ENCODE measurements at places on chromosomes 5 and 9. TPM values are rescaled to one million over a fixed set of nuclear protein-coding genes. Genes with fewer than 3 reads are reported as not detected.

The DMRT2 gene
- not detected for total RNA-seq

The LCN9 gene
- not detected for total RNA-seq

The SPACA9 gene
- total RNA-seq, result 6.2 TPM

The AGXT2 gene
- total RNA-seq, result not detected

The SPZ1 gene
- total RNA-seq, result not detected

GRCh38 chr9:5587024-5587423, 41.9 kb upstream of the RIC1 start:
- DNase-seq, result peak; percentile 91
- H3K27ac ChIP-seq, result peak overlapping the region; percentile 93
- H3K4me1 ChIP-seq, result peaks cover 38% of the 10 kb centered on the region
- H3K36me3 ChIP-seq, result no peaks in the 10 kb centered on the region
- H3K27me3 ChIP-seq, result no peaks in the 10 kb centered on the region

GRCh38 chr5:93993161-93993560, 251.8 kb upstream of the POU5F2 start:
- peaks cover 5% of the 10 kb centered on the region for H3K4me1 ChIP-seq
- DNase-seq, result no peak
- H3K27me3 ChIP-seq, result no peaks in the 10 kb centered on the region
- no peak overlapping the region for H3K27ac ChIP-seq
- no peaks in the 10 kb centered on the region for H3K36me3 ChIP-seq

- no peak overlapping the region for H3K27ac ChIP-seq
- no peaks in the 10 kb centered on the region for H3K27me3 ChIP-seq
- no peak for DNase-seq
- no peak overlapping the region for H3K4me3 ChIP-seq
- H3K4me1 ChIP-seq, result peaks cover 2% of the 10 kb centered on the region
- H3K36me3 ChIP-seq, result no peaks in the 10 kb centered on the region
These were observed 29.9 kb downstream of the SERINC5 start for GRCh38 chr5:80225934-80226326.

DNA sequence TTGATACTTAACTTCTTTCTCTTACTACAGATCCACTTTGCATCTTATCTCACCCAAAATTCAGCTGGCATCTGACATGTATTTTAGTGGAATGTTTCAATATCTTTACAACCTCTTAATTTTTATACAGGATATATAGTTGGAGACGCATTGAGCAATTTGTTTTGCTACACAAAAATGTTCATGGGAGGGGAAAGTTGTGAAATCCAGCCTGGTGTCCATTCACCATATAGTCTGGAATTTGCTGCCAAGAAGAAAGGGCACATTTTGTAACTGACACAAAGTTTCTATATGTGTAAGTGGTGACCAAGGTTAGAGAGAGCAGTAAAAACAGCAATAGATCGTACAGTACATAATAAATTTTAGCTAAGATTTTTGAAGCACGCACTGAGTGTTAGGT, 14.0 kb upstream of the CHD1 start:
- DNase-seq, result peak; percentile 22
- peaks cover 36% of the 10 kb centered on the region for H3K4me1 ChIP-seq
- no peaks in the 10 kb centered on the region for H3K36me3 ChIP-seq
- no peak overlapping the region for H3K4me3 ChIP-seq

GRCh38 chr9:119736491-119737454, 367.5 kb upstream of the BRINP1 start:
- no peaks in the 10 kb centered on the region for H3K27me3 ChIP-seq
- no peak overlapping the region for H3K4me3 ChIP-seq
- DNase-seq, result no peak
- no peaks in the 10 kb centered on the region for H3K4me1 ChIP-seq
- H3K27ac ChIP-seq, result no peak overlapping the region

- no peaks in the 10 kb centered on the region for H3K27me3 ChIP-seq
- no peak for DNase-seq
- H3K27ac ChIP-seq, result no peak overlapping the region
- no peak overlapping the region for H3K4me3 ChIP-seq
- H3K4me1 ChIP-seq, result no peaks in the 10 kb centered on the region
These were observed 518.6 kb downstream of the TLE4 start for GRCh38 chr9:80090317-80090716.

- peak overlapping the region; percentile 37 for H3K27ac ChIP-seq
- peak; percentile 95 for DNase-seq
- H3K27me3 ChIP-seq, result no peaks in the 10 kb centered on the region
- peaks cover 15% of the 10 kb centered on the region for H3K36me3 ChIP-seq
- peaks cover 63% of the 10 kb centered on the region for H3K4me1 ChIP-seq
- H3K4me3 ChIP-seq, result 0 out of 2 replicates have a peak overlapping the region, but pooled peaks have one; percentile 20
These were observed 47.8 kb downstream of the NR3C1 start for GRCh38 chr5:143355710-143356109.

DNA sequence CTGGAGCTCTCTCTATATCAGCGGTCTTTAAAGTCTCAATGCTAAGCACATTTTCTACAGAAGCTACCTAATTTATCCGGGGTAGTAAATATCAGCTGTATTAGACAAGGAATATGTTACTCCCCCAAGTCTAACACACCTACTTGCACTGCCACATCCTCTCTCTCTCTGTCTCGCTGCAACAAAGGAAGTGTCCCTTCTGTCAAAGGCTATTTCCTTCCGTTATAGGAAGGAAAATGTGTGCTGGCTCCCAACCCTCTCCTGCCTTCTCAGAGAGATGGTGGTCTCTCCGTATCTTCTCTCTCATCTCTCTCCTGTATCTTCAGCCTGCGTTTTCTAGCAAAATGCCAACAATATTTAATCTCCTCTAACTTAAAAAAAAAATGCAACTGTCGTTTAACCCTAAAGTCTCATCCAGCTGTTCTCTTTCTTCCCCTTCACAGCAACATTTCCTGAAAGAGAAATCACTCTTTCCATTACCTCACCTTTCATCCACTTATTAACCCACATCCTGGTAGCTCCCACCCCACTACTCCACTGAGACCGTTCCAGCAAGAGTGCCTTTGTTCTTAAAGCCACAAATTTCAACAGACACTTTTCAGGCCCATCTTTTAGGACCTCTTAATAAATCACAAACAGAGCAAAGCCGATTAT, 2.3 kb downstream of the TTF1 start:
- H3K27me3 ChIP-seq, result no peaks in the 10 kb centered on the region
- H3K4me1 ChIP-seq, result peaks cover 8% of the 10 kb centered on the region
- no peak overlapping the region for H3K27ac ChIP-seq
- H3K4me3 ChIP-seq, result no peak overlapping the region

DNA sequence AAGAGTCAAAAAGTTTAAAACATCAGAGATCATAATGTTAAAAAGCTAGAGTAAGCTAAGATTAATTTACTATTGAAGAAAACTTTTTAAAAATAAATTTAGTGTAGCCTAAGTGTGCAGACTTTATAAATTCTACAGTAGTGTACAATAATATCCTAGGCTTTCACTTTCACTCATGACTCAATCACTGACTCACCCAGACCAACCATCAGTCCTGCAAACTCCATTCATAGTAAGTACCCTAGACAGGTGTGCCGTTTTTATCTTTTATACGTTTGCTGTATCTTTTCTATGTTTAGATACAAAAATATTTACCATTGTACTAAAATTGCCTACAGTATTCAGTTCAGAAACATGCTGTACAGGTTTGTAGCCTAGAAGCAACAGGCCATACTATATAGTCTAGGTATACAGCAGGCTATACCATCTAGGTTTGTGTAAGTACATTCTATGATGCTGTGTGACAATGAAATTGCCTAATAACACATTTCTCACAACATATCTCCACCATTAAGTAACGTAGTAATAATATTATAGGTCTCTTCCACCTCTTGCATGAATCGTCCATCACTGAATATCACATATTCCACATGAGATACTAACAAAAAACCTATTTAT, 59.2 kb downstream of the MEGF9 start:
- H3K4me1 ChIP-seq, result no peaks in the 10 kb centered on the region
- H3K27me3 ChIP-seq, result no peaks in the 10 kb centered on the region
- no peaks in the 10 kb centered on the region for H3K36me3 ChIP-seq
- no peak overlapping the region for H3K27ac ChIP-seq

DNA sequence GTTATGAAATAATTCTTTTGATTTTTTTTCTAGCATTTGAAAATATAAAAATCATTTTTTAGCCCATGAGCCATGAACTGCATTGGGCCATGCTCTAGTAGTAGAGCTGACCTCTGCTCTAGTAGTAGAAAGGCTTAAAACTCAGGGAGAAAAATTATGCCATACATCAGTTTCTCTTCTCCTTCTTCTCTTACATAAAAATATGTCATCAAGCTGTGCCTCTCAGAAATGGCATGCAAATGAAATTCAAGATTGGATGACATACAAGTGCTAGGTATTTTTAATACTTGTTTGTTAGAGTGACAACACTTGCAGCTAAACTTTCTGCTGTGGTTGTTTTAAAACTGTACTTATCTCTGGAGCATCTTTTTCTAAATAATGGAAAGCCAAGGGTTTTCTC, 42.1 kb upstream of the TMOD1 start:
- H3K4me1 ChIP-seq, result no peaks in the 10 kb centered on the region
- no peak overlapping the region for H3K4me3 ChIP-seq
- H3K36me3 ChIP-seq, result no peaks in the 10 kb centered on the region
- no peak overlapping the region for H3K27ac ChIP-seq
- DNase-seq, result no peak

GRCh38 chr5:27316271-27316650, 277.9 kb upstream of the CDH9 start:
- peak; percentile 44 for DNase-seq
- peak overlapping the region; percentile 65 for H3K27ac ChIP-seq
- peak overlapping the region; percentile 21 for H3K4me3 ChIP-seq
- H3K36me3 ChIP-seq, result no peaks in the 10 kb centered on the region

GRCh38 chr5:54440456-54440893, 15.0 kb upstream of the HSPB3 start:
- DNase-seq, result no peak
- H3K27me3 ChIP-seq, result no peaks in the 10 kb centered on the region
- peaks cover 6% of the 10 kb centered on the region for H3K4me1 ChIP-seq
- no peak overlapping the region for H3K4me3 ChIP-seq
- no peaks in the 10 kb centered on the region for H3K36me3 ChIP-seq
- H3K27ac ChIP-seq, result no peak overlapping the region

DNA sequence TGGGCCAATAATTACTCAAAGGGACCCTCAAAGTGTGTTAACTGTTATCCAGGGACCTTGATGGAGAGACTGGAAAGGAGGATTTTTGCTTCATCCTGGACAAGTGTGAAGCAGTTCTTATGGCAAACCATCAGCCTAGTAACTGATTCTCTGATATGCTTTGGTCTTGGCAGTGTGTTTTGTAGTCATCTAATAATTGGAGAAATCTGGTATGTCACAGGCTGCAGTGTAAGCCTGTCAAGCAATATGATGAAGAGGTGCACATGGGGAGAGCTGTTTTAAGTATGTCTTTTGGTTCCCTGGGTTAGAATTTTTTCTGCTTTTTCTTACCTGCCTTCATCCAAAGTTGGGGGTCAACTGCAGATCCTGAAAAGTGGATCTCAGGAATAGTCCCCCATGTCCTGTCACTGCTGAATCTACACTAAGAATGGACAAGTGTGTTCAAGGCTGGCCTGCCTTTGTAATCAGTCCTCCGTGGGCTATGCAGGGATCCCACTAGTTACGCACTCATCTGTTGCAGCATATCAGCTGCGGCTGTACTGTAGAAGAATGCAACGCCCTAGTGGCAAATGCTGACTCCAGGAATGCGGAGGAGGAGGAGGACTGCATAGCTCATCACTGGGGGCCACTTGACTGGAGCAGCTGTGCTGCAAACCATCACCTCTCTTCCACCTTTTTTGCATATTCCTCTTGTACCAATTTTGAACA, 1.9 kb downstream of the SPTAN1 start:
- peak; percentile 97 for DNase-seq
- H3K27me3 ChIP-seq, result no peaks in the 10 kb centered on the region

GRCh38 chr5:70440-70839, 21.5 kb upstream of the PLEKHG4B start:
- H3K4me3 ChIP-seq, result no peak overlapping the region
- no peak overlapping the region for H3K27ac ChIP-seq
- H3K27me3 ChIP-seq, result peaks cover 20% of the 10 kb centered on the region
- H3K4me1 ChIP-seq, result no peaks in the 10 kb centered on the region

- H3K4me1 ChIP-seq, result no peaks in the 10 kb centered on the region
- peaks cover 11% of the 10 kb centered on the region for H3K27me3 ChIP-seq
- H3K27ac ChIP-seq, result no peak overlapping the region
- no peak overlapping the region for H3K4me3 ChIP-seq
- peak; percentile 48 for DNase-seq
These were observed 92.1 kb upstream of the IL12B start for GRCh38 chr5:159422361-159422760.
